Activated CD4-positive, alpha-beta T cell treated with anti-CD3 and anti-CD28 coated beads, Interleukin-2, amount 50 U/mL, for 16 hours (primary cell): ENCODE measurements at places on chromosomes 3 and 15.

GRCh38 chr15:74482661-74483060 lies 21.7 kb upstream of the UBL7 start:
- no peak for DNase-seq

- peak; percentile 21 for DNase-seq
Measured at GRCh38 chr3:184261854-184262763, 756 bp upstream of the CAMK2N2 start.

DNA sequence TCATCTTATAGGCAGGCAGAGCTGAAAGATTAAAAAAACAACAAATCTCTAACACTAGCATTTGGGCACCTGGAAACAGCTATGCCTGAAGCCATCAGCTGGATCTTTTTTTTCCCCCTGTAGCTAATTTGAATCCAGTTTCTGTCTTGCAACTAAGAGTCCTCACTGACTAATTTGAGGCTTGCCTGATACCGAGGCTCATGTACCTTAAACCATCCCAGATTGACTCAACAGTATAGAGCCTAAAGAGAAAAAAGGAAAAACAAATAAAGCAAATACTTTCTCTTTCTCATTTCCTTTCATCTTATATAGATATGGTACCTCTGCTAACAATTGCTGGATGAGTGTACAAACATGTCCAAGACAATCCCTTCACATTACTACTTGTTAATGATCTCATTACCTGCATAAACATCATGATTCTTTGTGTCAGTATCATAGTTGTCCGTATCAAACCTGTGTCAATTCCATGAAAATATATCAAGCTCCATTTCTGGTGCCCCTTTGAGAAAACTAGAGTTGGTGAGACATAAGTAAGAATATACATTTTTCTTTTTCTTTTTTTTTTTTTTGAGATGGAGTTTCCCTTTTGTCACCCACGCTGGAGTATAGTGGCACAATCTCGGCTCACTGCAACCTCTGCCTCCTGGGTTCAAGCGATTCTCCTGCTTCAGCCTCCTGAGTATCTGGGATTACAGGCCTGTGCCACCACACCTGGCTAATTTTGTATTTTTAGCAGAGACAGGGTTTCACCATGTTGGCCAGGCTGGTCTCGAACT lies 43.1 kb downstream of the BHLHE40 start:
- DNase-seq, result peak; percentile 88

DNA sequence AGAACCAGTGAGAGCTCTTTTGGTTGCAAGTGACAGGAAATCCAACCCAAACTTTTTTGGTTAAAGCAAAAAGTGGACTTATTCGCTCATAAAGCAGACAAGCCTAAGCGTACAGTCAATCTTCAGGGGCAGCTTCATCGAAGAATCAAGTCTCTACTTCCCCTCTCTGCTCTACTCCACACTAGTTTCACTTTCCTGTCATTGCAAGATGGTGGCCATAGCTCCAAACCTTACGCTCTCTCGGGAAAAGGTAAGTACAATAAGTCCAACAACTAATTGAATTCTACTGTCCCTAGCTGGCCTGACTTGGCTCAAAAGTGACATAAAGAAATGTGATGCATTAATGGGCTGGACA lies 24.9 kb upstream of the ZNF710 start:
- no peak for DNase-seq

GRCh38 chr3:61073566-61074165 lies 177.6 kb downstream of the FHIT start:
- DNase-seq, result no peak

- DNase-seq, result no peak
Measured at GRCh38 chr3:16838561-16838960, 46.2 kb upstream of the PLCL2 start.

DNA sequence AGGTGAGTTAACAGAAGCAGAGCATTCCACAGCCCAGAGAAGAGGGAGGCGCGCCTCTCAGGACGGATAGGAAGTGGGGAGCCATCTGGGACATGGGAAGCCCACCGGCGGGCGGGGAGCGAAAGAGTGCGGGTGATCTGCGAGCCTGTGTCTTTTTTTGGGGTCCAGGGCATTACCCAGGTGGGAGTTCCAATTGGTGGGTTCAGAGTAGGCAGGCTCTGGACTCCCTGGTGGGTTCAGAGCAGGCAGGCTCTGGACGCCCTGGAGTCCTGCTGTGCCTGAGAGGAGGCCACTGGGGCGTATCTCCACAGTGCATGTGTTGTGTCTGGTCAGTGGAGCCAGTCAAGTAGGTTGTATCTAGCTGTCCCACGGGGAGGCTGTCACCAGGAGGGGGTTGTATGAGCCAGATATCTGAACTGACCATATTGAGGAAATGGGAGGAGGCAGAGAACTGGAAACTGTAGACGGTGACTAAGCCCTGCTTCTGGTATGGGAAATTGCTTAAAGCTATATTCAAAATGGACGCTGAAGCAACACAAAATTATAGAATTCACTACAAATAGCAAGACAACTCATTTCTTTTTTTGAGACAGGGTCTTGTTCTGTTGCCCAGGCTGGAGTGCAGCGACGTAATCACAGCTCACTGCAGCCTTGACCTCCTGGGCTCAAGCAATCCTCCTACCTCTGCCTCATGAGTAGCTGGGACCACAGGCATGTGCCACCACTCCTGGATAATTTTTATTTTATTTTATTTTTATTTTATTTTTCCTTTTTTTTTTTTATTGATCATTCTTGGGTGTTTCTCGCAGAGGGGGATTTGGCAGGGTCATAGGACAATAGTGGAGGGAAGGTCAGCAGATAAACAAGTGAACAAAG lies 34.5 kb upstream of the CHST2 start:
- DNase-seq, result no peak

DNA sequence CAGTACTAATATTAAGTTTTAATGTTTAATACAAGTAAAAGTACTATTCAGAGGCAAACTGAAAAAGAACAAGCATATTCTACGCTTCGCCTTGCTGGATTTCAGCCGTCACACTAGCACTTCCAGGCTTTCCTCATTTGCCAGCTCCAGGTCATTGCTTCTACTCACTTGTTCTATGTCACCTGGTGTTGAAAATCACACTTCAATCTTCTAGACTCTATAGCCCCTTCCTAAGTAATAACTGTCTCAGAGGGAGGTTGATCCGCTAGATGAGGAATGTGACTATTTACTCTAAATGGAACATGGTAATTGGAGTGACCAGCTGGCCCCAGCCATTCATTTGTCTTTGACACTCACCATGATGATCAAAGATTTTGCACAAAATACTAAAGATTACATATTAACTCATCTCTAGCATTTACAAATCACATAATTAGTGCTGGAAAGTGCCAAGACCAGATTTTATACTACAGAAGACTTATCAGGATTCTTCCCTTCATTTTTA lies 92.0 kb downstream of the GAP43 start:
- no peak for DNase-seq

GRCh38 chr15:69610277-69610676 lies 157.7 kb downstream of the RPLP1 start:
- no peak for DNase-seq

- no peak for DNase-seq
Measured at GRCh38 chr3:69872783-69873378, 126.7 kb upstream of the SAMMSON start.

DNA sequence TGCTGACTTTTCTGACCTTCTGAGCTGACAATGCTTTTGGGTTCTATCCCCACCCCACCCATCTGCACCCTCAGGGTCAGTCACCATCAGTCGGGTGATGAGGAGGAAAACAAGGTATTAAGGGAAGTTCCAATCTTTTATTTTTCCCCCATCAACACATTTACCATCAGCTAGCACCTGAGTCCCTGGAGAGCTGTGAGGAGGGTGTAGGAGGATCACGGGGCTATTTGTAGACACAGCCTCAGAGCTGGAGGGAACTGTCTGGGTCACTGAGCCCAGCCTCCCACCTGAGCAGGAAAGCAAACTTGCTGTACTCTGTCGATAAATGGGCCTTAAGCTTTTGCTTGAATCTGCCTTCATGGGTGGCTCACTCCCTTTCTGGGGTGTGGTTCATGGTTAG lies 24.8 kb upstream of the ZFAND6 start:
- DNase-seq, result no peak

GRCh38 chr3:99868311-99868646 lies 50.6 kb downstream of the CMSS1 start:
- DNase-seq, result no peak

- DNase-seq, result peak; percentile 51
Measured at GRCh38 chr3:46361408-46362283, 7.7 kb downstream of the CCR2 start.

GRCh38 chr15:31365032-31365654 lies 38.5 kb downstream of the KLF13 start:
- DNase-seq, result no peak

GRCh38 chr3:5133239-5134018 lies 11.3 kb downstream of the ARL8B start:
- DNase-seq, result no peak

DNA sequence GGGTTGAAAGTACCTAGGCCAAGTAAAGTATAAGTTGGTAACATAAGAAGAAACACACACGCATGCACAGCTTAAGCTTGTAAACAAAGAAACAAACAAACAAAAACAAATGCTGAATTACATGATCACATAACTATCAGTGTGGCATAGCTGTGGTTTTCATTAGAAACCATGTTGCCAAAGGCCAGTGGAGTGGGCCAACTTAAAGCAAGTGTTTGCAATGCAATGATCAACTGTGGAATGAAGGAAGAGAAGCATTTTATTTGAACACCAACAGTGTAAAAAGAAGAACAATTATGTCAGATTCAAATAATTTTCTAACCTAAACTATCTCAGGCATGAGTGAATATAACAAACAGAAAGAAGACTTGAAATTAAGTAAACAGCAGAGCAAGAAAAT lies 199.4 kb upstream of the STRIT1 start:
- DNase-seq, result no peak

GRCh38 chr15:94057305-94057704 lies 174.1 kb upstream of the MCTP2 start:
- no peak for DNase-seq

GRCh38 chr3:182829761-182830405 lies 36.6 kb downstream of the ATP11B start:
- no peak for DNase-seq

DNA sequence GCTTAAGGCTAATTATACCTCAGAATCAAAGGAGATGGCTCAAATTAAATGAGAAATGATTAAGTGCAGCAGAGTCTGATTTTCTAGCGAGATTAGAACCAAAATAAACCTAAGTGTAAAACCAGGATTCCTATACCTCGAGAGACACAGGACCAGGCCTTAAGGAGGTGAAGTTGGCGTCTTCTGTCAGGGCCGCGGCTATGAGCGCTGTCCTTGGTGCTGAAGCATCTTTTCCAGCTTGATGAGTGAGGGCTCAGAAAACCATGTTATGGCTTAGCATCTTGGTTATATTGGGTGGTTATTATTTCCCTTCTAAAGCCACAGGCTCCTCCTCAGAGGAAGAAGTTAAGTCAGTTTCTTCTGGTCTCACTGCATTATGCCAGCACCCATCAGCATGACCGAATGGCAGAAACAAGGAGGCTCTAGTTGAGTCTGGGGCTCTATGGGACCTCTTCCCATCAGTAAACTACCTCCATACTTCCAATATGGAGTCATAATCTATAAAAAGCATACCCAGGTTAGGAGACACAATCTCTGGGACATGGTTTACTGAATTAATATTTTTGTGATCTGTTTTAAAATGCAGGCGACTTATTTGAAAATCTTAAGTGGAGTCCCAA lies 120.1 kb upstream of the NMNAT3 start:
- DNase-seq, result peak; percentile 12

DNA sequence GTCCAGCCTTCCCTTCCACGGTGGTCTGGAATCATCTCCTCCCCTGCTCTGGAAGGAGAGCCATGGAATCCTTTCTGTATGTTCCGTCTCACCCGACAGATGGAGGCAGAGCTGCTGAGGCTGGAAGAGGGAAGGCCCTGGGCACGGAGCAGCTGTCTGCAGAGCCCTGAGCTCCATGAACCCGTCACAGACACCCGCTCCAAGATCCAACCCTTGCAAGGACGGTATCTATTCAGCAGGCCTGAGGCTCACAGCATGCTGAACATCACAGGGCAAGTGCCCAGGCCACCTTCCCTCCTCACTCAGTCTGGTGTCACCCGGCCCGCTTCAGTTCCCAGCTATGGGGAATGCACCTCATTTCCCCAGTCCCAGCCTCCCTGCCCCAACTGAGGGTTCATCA lies 103.9 kb downstream of the LRIG1 start:
- DNase-seq, result no peak

DNA sequence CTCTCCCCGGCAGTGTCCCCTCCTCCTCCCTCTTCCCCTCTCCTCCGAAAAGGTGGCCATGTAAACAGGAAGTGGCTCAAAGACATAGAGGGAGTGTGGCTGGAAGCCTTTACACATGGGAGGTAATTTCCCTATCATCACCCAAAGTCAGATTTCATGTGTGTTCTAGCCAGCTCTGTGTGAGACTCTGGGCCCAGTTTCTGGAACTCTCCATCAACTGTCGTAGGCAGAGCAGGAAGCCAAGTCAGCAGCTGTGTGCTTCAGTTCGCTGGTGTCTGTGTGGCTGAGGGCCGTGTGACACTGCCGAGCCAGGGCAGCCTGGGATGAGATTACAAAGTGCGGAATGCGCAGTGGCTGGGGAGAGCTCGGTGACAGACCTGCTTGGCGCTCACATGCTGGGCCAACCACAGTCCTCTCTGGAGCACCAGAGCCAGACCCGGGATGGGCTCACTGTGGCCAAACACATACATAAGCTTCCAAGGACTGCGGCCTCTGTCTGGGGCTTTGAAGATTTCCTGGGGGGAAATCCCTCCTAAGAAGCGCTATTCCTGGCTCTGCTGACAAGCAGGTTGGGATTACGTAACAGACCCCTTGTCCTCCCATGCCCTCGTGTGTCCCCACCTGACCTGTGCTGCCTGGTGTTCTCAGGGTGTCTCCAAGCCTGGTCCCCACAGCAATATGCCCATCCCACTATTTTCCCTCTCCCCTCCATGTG lies 50.7 kb downstream of the UMPS start:
- no peak for DNase-seq

GRCh38 chr15:39663704-39664250 lies 82.9 kb downstream of the THBS1 start:
- DNase-seq, result no peak

DNA sequence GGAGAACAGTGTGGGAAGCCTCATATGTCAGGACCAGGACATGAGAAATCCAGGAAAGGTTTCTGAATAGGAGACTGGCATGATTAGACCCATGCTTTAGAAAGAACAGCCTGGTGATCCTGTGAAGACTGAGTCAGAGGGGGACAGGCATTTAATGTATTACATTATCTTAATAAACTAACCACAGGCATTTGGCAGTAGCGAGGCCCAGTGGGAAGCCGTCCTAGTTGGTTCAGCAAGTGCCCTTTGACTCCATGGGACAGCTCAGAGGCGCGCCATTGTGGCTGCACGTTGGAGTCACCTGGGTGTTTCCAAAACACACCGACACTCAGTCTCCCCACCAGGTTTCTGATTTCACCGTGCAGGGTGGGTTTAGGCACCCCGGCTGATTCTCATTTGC lies 90.5 kb upstream of the DGKG start:
- no peak for DNase-seq

DNA sequence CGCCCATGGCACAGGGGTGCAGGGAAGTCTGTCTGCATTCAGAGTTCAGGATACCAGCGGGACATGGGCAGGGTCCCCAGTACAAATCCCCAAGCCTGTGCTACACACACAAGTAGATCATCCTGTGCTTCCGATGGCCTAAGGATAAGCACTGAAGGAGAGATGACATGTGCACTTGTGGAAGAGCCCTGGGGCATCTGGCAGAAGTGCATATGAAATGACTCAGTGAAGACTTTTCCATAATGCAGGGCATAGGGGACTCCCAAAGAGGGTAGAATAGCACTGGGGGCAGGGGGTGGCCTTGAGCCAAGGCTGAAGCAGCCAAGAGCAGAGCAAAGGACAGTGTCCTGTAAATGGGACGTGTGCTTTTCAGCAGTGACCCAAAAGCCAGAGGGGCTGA lies 22.9 kb downstream of the ADAMTS17 start:
- no peak for DNase-seq
